ENCODE measurements at places on chromosomes 6 and 20.

DNA sequence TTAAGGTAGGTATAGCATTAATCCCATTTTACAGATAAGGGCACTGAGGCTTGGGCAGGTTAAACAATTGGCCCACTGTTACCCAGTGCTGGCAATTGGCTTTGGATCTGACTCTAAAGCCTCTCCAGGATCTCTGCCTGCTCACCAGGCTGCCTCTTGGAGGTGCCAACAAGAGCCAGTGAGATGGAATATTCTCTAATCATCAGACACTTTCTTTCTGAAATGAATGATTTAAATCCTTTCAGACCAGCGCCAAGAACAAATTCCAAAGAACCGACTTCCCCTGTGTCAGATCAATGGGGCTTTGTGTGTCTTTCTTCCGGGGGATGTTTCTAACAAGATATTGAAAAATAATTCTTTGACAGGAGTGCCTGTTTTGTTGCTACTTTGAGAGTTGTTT, 23.6 kb downstream of the CYP39A1 start:
- DNase-seq = no peak

DNA sequence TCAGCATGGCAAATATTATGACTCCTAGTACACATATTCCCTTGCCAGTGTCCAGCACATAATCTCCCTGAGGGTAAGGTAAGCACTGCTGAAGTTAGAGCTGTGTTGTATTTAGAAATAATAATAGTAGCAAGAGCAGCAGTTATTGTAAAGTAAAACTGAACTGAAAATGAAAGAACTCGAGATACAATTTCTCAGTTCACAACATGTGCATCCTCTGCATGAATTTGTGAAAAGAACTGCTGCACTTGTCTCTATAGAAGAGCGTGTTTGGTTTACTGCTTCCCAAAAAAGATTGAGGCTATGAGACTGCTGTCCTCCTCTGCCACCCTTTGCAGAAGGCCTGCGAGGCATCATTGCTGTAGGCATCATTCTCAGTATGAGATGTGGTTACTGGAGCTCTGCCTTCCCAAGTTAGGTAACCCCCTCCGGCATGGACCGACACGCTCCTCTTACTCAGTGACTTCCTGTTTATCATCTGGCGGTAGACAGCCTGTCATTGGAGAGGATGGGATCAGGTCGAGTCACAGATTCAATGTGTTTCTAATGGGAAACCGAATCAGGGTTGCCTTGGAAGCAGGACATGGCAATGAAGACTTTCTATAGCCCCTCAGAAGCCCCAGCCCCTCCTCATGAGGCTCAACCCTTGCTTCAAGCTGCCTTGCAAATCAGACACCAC, 48.1 kb downstream of the SLC24A3 start:
- no peak for DNase-seq

DNA sequence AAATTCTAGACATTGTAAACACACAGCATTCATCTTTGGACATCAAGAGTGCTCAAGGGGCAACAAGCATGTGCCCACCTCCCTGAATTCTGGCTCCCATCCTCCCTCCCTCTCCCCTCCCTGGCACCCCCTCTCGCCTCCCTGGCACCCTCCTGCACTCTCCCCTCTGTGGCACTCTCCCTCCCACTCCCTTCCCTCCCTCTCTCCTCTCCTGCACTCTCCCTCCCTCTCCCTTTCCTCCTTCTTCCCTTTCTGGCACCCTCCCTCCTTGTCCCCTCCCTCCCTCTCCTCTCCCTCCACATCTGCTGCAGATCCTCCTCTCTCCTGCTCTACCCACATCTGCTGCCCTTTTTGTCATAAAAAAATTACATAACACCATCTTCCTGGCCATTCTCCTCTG, 113.0 kb upstream of the SLC22A23 start:
- DNase-seq = no peak

GRCh38 chr20:9025643-9026042, 43.2 kb upstream of the PLCB4 start:
- no peak for DNase-seq

GRCh38 chr6:136408204-136408603, 118.6 kb upstream of the BCLAF1 start:
- DNase-seq = no peak

DNA sequence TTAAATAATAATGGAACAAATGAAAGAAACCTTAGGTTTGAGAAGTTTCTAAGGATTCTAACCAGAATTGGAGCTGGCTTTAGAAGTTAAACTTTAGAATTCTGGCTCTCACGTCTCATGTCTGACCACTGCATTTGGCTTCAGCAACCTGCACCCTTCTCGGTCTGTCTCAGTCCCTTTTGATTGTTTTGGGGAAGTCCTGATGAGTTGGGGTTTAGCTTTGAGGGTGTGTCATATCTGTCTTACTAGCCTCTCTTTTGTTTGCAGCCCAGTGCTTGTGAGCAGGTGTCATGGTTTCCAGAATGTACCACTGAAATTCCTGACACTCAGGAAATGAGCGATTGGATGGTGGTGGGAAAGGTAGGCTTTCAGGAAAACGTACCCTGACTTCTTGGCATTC, 17.0 kb downstream of the CMTR1 start:
- no peak for DNase-seq

DNA sequence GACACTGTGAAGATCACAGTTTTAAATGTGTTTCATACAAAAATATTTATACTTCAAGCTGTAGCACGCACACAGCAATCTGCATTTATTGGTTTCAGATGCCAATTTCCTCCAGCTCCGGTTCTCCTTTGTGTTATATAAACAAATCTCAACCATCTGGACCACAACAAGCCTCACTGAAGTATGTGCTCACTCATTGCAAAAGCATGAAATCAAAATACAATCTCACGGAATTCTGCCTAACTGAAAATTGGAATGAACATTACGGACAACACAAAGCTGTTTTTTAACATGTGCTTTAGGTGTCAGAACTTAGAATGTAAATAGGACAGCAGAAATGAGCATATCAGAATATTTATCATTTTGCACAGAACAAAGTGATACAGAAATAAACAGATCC, 38.0 kb downstream of the RCAN2 start:
- DNase-seq = no peak

GRCh38 chr20:59948212-59948611, 8.0 kb downstream of the FAM217B start:
- no peak for DNase-seq

DNA sequence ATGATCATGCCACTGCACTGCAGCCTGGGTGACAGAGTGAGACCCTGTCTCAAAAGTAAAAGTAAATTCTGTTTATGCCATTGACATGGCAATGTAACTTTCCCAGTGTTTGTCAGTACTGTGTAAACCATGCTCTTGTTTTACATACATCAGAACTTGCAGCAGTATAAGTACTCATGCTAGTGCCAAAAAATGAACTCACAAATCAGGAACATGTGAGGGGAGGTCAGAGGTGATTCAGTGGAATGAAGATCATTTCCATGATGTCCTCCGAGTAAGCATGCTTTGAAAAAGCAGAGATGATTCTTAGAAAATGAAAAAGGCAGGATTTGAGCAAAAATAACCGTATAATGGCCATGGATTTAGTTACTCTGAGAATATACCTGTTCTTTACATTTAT, 81.9 kb downstream of the ANKS1A start:
- no peak for DNase-seq

DNA sequence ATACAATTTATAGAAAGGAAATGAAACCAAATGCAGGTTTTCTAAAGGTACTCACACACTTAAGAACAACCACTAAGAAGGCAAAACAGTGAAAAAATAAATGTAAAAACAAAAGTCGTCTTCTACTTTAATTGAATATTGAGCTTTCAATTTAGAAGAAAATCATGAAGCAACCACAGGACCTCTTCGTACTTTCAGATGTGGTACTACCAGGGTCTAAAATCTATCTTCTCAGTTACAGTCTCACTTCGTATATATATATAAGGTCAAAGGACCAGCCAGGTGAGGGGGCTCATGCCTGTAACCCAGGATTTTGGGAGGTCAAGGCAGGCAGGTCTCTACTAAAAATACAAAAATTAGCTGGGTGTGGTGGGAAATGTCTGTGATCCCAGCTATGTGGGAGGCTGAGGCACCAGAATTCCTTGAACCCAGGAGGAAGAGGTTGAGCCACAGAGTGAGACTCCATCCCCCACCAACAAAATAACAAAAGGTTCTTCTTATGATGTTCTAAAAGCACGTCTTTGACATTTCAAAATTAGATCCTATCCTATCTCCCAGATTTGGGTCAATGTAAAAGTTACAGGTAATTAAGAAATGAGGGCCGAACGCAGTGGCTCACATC, 12.5 kb downstream of the ROMO1 start:
- no peak for DNase-seq

DNA sequence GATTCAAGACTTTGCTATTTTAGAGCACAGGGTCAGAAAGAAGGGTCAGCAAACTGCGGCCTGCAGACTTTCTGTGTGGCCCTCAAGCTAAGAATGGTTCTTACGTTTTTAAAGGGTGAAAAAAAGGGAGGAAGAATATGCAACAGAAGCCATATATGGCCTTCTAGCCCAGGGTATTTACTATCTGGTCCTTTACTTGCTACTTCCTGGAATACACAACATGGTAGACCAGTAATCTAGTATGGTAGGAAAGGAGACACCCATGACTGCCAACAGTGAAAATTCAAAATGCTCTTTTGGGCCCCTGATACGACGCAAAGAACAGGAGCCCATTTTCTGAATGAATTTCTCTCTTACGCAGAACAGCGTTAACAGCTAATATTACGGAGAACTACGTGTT, 60.4 kb upstream of the EMILIN3 start:
- no peak for DNase-seq

DNA sequence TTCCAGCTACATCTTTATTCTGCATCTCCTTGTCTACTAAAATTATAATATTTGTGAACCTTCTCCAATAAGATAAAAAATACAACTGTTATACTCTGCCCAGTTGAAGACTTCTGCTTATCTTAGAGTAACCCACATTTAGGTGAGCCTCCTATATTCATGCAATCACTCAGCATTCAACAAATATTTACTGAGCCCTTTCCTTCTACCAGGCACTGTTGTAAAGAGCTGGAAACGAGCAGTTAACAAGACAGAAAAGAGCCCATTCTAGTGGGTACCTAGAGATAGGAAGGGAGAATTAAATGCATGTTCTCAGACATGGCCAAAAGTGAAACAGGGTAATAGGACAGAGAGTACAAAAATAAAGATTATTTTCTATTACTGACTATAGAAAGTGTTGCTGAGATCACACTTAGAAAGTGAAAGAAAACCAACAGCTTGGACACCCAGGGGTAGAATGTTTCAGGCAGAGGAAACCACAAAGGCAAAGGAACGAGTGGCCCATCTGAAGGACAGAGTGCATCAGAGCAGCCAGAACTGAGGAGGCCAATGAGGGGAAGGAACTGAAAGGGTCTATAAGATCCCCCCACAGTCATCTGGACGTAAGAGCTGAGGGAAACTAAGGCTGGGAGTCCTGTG, 50.8 kb upstream of the SMLR1 start:
- no peak for DNase-seq

- no peak for DNase-seq
Measured at GRCh38 chr20:5770231-5770986, 20.2 kb downstream of the SHLD1 start.

DNA sequence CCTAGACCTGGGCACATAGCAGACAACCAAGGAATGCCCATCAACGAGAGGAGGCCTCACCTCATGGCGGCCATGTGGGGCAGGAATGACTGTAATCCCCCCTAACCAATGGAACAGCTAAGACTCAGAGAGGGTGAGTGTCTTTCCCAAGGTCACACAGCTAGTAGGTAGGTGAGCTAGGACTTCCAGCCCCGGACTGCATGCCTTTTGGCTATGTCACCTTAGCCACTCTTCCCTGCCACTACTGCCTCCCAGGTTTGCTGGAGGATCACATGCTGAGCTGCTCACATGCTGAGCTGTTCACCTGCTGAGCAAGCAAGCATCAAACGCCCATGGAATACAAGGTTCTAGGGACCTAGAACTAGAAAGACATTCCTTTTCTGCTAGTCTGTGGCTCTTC, 188.5 kb upstream of the PMEPA1 start:
- DNase-seq = no peak

GRCh38 chr6:40529919-40530318, 57.2 kb downstream of the LRFN2 start:
- no peak for DNase-seq

- no peak for DNase-seq
Measured at GRCh38 chr6:148295261-148295887, 47.3 kb upstream of the SASH1 start.

GRCh38 chr6:112189494-112189893, 64.9 kb downstream of the LAMA4 start:
- no peak for DNase-seq

GRCh38 chr20:61120595-61121515, 131.2 kb upstream of the CDH4 start:
- no peak for DNase-seq

GRCh38 chr6:169738976-169739529, 12.3 kb downstream of the DYNLT2 start:
- no peak for DNase-seq

DNA sequence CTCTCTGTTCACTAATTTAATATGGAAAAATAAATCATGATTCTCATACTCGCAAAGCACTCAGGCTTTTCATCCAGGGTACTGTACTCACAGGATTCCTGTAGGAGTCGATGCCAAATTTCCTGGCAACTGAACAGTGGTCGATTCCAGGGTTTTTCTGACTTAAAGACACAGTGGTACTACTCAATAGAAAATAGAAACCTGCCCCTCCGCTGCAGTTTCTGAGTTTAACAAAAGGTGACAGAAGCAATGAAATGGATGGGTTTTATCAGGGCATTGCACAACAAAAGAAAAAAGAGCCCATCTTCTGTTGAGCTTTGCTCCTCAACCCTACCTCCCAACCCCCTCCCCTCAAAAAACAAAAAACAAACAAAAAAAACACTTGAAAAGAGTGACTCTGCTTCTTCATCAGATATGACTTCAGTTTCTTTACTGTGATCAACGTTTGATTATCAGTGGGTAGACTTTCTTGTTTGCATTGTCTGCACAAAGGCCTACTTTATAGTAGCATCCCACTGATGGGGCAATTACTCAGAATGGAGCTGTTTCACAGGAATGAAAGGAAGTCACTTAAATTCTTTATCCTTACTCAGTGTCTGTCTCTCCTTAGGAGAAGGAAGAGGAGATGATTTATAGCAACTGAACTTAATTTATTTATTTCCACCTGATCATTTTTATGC, 96.2 kb upstream of the FOXO3 start:
- DNase-seq = no peak

GRCh38 chr20:57738484-57738883, 28.7 kb upstream of the PMEPA1 start:
- DNase-seq = no peak

DNA sequence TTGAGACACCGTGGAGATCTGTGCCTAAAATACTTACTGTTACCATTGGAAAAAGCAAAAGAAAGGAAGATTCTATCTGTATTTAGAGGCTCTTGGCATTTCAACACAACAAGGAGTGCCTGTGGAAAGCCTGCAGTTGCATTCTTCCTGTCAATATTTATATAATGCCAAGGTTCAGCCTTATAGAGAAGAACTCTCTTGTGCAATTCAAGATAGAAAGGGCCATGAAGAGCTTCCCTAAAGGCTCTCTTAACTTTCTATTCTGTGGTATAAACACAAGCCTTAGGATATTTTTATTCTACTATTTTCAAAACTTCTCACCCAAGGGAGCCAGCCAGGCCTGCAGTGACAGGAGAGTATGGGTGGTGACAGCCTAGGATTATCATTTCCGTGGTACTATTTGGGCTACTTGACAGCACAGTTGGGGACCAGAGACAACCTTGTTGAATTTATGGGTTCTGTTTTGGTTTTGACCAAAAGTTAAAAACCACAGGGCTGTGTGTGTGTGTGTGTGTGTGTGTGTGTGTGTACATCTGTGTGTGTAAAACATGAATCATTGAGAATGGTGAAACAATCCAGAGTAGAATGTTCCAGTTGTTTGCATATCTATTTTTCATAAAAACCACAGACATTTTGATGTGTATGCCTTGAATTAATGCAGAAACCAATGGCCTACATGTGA, 700.9 kb upstream of the SLC35B3 start:
- no peak for DNase-seq

Data from cortex of kidney (tissue), 1 donor.